PC-9 (cell line): ENCODE measurements at places on chromosomes 3 and 15.

GRCh38 chr3:150462108-150462507, 54.0 kb downstream of the TSC22D2 start:
- H3K4me3 ChIP-seq: no peak overlapping the region
- H3K27me3 ChIP-seq: no peaks in the 10 kb centered on the region
- no peak overlapping the region for H3K27ac ChIP-seq
- no peaks in the 10 kb centered on the region for H3K4me1 ChIP-seq

DNA sequence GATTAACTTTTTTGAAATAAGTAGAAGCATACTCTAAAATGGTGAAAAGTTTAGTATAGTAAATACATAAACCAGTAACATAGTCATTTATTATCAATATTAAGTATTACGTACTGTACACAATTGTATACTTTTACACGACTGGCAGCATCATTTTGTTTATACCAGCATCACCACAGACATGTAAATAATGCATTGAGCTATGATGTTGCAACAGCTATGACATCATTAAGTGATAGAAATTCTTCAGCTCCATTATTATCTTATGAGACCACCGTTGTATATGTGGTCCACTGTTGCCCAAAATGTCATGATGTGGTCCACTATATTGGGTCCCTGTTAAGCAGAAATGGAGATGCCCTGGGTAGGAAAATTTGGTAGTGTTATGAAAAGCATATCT, 51.3 kb downstream of the DRD3 start:
- DNase-seq: no peak
- H3K36me3 ChIP-seq: no peaks in the 10 kb centered on the region
- H3K4me3 ChIP-seq: no peak overlapping the region
- H3K27ac ChIP-seq: no peak overlapping the region

DNA sequence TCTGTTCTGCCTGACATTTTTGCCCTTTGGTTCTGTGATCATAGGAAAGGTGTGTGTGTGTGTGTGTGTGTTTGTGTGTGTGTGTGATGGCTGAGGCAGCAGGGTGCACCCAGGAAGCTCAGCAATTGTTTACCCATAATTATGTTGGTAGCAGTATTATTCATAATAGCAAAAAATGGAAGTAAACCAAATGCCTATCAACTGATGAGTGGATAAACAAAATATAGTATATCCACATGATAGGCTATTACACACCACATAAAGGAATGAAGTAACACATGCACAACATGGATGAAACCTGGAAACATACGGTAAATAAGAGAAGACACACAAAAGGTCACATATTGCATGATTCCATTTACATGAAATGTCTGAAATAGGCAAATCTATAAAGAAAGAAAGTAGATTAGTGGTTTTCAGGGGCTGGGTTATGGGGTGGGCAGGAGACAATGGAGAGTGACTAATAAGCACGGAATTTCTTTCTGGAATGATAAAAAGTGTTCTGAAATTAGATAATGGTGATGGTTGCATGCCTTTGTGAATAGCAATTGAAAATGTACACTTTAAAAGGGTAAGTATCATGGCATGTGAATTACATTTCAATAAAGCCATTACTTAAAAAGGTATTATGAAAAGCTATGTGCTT, 167.2 kb downstream of the POLR2M start:
- no peak for DNase-seq
- no peak overlapping the region for H3K4me3 ChIP-seq
- H3K36me3 ChIP-seq: no peaks in the 10 kb centered on the region
- H3K27ac ChIP-seq: no peak overlapping the region
- H3K4me1 ChIP-seq: no peaks in the 10 kb centered on the region

DNA sequence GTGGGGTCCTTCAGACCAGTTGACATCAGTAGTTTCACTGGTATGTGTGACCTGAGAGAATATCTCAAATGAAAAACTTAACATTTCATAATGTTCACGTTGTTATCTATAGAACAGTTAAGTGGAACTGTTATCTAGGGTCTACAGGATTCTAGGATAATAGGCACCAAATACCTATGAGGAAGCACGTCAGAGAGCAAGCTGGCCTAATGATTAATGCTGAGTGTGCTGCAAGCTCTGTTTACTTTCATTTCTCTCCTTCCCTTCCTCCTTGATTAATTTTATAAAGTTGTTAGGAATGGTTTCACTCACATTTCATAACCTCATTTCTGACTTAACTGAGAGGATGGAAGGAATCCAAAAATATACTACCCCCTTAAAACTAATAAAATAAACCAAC, 362.5 kb upstream of the ZNF717 start:
- H3K4me3 ChIP-seq: no peak overlapping the region
- no peak for DNase-seq
- no peaks in the 10 kb centered on the region for H3K4me1 ChIP-seq

DNA sequence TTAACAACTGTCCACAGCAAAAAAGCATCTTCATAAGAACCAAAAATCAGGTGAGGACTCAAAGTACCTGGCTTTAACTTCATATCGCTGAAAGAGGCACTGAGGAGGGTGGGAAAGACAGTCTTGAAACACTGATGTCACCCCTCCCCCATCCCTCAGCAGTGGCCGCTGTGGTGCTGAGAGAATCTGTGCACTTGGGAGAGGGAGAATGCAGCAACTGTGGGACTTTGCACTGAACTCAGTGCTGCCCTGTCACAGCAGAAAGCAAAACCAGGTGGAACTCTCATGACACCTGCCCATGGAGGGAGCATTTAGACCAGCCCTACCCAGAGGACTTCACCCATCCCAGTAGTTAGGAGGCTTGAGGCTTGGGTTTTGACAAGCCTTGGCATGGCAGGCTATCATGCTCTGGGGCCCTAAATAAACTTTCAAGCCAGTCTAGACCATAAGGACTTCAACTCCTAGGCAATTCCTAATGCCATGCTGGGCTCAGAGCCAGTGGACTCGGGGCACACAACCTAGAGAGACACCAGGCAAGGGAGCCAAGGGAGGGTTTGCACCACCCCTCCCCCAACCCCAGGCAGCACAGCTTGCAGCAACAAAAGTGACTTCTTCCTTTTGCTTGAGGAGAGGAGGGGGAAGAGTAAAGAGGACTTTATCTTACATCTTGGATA, 6.1 kb upstream of the ZSCAN2 start:
- H3K27me3 ChIP-seq: no peaks in the 10 kb centered on the region
- no peaks in the 10 kb centered on the region for H3K4me1 ChIP-seq
- no peak for DNase-seq
- H3K4me3 ChIP-seq: no peak overlapping the region
